Stimulated activated CD4-positive, alpha-beta T cell treated with anti-CD3 and anti-CD28 coated beads, TNF-alpha, amount 100 ng/mL, for 1 hour (primary cell): ENCODE measurements at places on chromosomes 2 and 18.

DNA sequence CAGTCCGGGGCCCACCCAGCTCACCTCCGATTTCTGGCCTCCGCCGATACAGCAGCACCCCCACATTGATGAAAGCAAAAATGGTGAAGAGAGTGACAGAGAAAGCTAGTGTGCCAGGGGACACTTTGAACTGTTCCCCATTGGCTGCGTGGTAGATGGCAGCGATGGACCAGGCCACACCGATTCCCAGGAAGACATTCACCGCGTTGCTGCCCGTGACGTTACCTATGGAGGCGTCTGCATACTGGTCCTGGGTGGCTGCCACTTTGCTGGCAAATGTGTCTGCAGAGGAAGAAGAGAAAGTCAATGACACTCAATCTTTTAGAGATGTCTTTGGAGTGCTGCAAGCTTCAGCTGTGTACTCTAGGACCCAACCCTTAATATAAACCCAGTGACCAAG, 336.3 kb upstream of the THUMPD2 start:
- DNase-seq: no peak

- no peak for DNase-seq
Measured at GRCh38 chr2:86017901-86018896, 87.5 kb downstream of the POLR1A start.

DNA sequence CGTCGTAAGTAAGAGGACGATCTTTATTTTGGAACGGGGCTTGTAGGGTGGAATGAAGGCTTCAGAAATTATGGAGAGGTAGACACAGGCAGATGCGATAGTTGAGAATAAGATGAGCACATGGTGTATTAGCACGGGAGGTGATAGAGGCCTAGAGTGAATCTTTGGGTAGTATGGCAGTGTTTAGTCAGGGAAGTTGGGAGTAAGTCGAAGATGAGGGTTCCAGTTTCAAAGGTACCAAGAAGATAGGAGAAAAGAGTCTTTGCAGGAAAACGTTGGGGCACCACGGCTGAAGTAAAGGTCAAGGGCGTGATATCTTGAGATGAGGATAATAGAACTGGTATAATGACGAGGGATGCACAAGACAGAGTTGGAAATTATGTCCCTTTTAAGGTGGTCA, 654 bp downstream of the PIK3C3 start:
- no peak for DNase-seq

DNA sequence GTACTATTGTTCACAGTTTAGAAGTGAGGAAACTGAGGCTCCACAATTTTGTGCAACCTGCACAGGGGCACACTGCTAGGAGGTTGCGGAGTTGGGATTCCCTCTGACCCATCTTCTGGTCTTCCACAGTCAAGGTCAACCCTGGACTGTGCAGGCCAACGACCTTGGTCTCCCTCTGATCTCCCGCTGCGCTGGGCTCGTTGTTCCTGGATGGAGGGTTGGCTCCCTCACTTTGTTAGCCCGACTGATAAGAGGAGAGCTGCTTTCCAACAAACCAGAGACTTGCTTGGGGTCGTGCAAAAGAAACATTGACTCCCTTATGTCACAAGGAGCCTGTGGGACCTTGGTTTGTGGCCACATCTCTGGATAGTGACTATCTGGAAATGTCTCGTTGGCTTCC, 187.6 kb downstream of the MYCN start:
- no peak for DNase-seq

DNA sequence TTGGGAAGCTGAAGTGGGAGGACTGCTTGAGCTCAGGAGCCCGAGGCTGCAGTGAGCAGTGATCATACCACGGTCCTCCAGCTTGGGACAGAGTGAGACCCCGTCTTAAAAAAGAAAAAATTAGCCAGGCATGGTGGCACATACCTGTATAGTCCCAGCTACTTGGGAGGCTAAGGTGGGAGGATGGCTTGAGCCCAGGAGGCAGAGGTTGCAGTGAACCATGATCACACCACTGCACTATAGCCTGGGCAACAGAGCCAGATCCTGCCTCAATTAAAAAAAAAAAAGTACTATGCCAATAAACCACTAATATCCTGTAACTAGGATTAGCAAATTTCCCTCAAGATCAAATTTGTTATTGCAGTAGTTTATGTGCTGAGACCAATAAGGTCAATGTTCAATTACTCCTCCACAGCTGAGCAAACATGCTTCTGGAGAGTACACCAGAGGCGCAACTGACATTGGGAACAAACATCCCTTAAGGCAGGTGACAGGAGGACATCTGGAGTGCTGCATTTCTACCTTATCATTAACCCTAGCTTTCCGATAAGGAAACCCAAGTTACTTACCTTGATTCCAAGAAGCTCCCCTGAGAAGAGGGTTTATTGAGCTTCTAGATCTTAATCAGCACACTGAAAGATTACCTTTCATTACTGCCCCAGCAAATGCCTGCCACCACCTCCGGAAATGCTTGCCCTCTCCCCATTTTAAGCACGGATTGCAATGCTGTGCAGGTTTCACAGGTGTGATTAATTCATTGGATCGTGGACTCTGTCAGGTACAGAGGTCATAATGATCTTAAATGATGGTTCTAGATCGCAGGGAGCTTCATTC, 26.2 kb downstream of the MGAT4A start:
- no peak for DNase-seq

- DNase-seq: no peak
Measured at GRCh38 chr2:232333361-232334135, 45.0 kb upstream of the ALPP start.

GRCh38 chr2:42823744-42824453, 31.5 kb upstream of the HAAO start:
- no peak for DNase-seq

GRCh38 chr18:38369772-38370690, 804.4 kb upstream of the CELF4 start:
- DNase-seq: no peak

- no peak for DNase-seq
Measured at GRCh38 chr2:142010477-142011270, 120.1 kb downstream of the LRP1B start.

GRCh38 chr18:50306944-50307343, 19.5 kb upstream of the CXXC1 start:
- DNase-seq: no peak

DNA sequence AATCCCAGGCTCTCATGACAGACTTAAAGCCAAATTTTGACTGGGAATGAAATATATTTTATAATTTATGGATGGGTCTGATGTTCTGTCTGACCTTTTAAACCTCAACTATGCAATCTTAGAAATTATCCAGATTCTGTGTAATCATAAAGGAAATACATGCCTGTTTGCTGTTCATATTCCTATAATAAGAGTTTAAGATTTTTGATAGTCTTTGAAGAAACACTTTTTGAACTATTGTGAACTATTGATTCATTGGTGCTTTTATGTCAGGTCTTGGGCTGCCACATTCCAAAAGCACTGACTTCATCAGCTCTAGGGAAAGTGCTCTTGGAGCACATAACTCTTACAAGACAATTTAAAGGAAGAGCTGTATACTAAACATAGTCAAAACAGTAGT, 64.2 kb downstream of the CCDC150 start:
- no peak for DNase-seq

GRCh38 chr2:72649810-72650209, 176.0 kb downstream of the EXOC6B start:
- no peak for DNase-seq

DNA sequence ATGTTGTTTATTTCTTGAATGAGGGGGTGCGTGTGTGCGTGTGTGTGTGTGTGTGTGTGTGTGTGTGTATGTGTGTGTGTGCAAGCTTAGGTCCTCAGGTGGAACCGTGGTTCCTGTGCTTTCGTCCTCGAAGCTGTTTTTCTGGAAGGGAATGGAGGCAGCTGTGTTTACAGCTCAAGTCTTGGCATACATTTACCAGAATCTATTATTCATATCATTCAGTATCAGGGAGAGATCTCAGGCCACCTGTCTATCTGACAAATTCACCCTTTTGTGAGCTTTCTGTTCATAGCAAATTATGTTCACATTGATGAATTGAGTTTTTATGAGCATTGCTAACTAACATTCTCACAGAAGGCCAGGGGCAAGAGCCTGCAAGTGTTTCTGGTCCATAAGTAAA, 550.4 kb downstream of the ARHGAP15 start:
- DNase-seq: no peak

DNA sequence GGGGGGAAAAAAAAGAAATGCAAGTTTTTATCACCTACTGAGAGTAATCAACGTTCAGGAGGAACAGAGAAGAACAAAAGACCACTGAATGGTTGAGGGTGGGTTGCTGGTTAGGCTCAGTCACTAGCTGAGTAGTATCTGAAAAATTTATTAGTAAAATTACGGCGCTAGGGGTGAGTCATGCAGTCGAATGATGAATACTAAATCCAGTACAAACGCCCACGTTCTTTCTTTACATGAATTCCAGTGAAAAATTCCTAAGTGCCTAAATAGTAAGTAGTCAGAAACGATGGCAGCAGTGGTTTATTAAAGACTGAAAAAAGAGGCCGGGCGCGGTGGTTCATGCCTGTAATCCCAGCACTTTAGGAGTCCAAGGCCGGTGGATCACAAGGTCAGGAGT, 52.0 kb downstream of the TEKT4 start:
- no peak for DNase-seq

- no peak for DNase-seq
Measured at GRCh38 chr2:88709181-88709631, 17.7 kb downstream of the RPIA start.

- no peak for DNase-seq
Measured at GRCh38 chr2:171260471-171261424, 100.1 kb upstream of the TLK1 start.

DNA sequence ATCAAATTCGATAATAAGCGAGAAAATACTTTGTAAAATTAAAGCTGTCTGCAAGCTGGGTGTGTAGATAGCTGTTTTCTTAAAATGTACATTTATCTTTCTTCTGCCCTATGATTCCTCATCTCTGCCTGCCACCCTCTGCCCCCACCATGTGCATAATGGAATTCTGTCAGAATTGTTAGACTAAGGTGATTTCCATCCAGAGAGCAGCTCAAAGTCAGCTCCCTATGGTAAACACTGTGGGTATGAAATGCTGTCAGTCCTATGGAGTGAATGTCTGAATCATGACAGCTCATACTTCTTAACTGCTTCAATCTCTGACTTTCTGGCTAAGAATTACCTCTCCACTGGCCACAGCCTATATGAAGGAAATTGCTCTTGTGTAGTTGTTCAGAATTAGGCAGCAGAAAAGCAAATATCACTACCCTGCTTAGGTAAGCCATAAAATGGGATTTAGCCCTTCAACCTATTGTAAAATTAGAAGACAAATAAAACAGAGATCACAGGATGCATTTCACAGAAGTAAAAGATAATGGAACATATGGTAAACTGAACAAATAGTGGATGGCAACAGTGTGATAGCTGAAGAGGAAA, 137.7 kb downstream of the CD8B2 start:
- no peak for DNase-seq

- DNase-seq: no peak
Measured at GRCh38 chr2:74534411-74534810, 4.7 kb downstream of the HTRA2 start.

DNA sequence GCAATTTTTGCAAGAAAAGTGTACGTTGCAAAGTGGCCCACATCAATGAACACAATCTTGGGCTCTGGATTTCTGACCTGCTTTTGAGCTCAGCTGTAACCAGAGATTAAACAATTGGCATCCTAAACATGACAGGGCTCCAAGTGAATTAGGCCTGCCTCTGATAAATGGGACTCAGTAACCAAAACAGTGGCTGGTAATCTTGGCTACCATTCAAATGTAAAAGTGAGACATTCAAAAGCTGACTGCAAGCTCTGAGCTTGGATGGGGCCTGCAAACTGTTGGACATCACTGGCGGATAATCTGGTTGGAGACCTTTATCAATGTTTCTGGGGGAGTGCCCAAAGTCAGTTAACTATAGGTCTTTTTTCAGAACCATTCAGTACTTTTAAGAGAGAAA, 160.7 kb downstream of the RAB3GAP1 start:
- no peak for DNase-seq

DNA sequence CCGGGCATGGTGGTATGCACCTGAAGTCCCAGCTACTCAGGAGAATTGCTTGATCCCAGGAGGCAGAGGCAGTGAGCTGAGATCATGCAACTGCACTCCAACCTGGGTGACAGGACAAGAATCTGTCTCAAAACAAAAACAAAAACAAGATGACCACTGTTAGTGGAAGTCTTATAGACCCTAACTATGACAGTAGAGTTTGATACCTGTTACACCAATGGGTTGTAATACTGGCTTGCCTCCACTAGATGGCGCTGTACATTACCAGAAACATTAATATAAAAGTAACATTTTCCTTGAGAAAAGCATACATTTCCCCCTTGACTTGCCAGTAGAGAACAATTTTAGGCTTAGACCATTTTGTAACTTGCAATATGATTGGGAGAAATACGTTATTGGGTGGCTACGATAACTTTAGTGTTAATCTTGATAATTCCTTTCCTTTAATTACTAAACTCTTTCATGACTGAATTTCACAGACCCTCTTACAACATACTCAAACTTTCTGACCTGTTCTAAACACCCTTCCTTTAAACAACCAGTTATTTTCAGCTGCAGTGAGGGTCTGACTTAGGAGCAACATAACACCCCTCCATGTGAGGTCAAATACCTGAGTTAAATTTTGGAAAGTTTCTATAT, 19.5 kb downstream of the SLC25A52 start:
- peak; percentile 14 for DNase-seq

DNA sequence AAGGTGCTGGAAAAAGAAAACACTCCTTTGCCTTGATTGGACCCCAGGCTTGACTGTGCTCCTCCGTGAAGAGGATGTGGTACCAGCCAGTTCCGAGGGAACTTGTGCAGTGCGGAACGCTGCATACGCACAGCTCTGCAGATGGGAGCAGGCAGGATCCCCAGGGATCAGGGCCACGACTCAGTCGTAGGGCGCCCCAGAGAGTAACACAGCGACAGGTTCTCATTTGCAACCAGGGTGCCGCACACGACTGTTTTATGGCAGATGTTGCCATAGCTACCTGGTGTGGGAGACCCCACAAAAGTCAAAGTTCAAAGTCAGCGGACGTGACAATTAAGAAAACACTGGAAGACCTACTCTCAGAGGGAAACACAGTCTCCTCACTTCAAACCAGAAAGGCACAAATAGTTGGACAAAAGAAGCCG, 779 bp downstream of the MALL start:
- no peak for DNase-seq

GRCh38 chr18:58047556-58047882, 3.5 kb downstream of the NEDD4L start:
- DNase-seq: no peak

DNA sequence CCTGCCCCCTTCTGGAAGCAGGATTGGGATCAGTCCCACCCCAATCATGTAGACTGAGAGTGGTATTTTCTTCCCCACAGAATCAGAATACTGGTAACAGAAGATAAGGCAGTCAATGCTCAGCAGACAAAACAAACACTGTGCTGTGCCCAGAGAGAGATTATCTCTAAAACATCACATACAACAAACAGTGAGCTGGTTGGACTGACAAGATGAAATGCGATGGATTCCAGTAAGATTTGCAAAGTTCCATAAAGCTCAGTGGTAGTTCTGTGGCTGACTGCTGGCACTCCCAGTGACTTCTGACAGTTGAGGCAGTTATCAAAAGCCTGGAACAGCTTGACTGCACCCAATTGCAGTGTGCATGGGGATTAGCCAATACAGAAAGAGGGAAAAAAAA, 311.5 kb upstream of the MGAT5 start:
- DNase-seq: no peak

- DNase-seq: no peak
Measured at GRCh38 chr2:156883804-156884203, 373.7 kb upstream of the GALNT5 start.

GRCh38 chr2:163182764-163183354, 344.3 kb upstream of the KCNH7 start:
- DNase-seq: no peak

GRCh38 chr2:202072226-202072625, 829 bp upstream of the KIAA2012 start:
- no peak for DNase-seq

GRCh38 chr2:133991606-133992168, 262.2 kb upstream of the MGAT5 start:
- DNase-seq: no peak
